ENCODE measurements at places on chromosomes 2 and 18. TPM values are rescaled to one million over a fixed set of nuclear protein-coding genes. Genes with fewer than 3 reads are reported as not detected.

The ITSN2 gene
- 29.8 TPM for total RNA-seq

The ELOA2 gene
- total RNA-seq: not detected

The PSMA8 gene
- total RNA-seq: not detected

The SLC19A3 gene
- 1.2 TPM for total RNA-seq

All from occipital lobe (tissue), 3 donors.